T-helper 9 cell (primary cell): ENCODE measurements at places on chromosomes 7 and 10.

GRCh38 chr7:40223451-40224127 is 88.8 kb downstream of the SUGCT start:
- DNase-seq: no peak

DNA sequence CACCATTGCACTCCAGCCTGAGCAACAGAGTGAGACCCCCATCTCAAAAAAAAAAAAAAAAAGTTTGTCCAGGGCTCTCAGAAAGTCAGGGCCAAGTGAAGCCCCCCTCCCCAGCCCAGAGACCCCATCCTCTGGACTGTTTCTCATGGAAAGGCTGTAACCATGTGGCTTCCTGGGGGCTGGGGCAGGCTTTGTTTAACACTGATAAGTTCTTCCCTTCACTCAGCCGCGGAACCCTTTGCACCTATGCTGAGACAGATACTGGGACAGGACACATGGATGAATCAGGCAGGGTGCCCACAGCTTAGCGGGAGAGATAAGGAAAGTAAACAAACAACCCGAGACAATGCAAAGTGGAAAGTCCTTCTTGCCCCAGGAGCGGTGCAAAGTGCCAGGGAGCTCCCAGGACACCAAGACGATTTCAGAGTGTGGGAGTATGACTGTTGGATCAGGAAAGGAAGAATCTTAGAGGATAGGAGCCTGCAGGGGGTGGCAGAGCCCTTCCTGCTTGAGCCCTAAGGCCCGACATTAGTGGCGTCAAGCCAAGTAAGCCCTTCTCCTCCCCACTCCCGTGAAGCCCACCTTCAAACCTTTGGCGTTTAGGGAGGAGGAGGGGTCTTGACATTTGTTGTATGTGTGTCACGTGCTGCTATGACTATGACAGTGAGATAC is 11.6 kb downstream of the MLXIPL start:
- no peak for DNase-seq

GRCh38 chr10:51964630-51965029 is 265.2 kb upstream of the CSTF2T start:
- DNase-seq: no peak

DNA sequence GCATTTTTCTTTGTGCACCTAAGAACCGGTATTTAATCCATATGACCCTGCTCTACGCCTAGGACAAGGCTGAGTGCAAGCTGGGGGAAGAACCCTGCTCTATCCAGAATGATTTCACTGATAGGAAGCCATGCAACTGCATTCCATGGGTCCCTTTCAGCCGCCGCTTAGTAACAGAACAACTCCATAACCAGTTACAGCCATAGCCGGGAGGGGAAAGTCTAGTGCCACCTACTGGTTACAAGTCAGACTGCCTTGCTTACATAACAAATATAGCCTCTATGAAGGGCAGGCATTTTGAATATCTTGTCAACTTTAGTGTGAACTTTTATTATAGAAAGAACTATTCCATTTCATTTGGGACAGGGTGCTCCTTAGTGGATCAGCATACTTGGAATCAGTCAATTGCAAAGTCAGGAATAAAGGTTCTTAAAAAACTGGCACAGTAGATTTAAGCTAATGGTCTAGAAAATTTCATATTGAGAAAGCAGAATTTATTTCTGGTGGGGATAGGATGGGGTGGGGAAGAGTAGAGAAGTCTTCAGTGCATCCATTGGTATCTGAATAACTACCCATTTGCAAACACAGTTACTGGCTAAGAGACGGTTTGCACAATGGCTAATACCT is 521.7 kb downstream of the ADRA2A start:
- peak; percentile 11 for DNase-seq

- no peak for DNase-seq
Observed at GRCh38 chr10:792792-793100, 103.3 kb upstream of the DIP2C start.

- DNase-seq: no peak
Observed at GRCh38 chr7:132446666-132447278, 129.5 kb downstream of the PLXNA4 start.

- DNase-seq: peak; percentile 27
Observed at GRCh38 chr10:110860576-110861241, 11.0 kb upstream of the PDCD4 start.

DNA sequence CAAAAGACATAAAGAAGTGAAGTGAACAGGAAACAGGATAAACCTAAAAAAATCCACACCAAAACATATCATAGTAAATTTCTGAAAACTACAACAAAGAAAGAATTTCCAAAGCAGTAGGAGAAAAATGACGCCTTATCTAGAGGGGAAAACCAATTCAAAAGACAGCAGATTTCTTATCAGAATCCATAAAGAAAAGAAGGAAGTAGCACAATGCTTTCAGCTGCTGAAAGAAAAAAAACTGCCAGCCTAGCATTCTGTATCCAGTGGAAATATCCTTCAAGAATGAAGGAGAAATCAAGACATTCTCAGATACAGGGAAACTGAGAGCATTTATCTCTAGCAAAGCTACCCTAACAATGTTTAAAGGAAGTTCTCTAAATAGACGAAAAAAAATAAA is 37.8 kb downstream of the PDLIM1 start:
- DNase-seq: no peak

GRCh38 chr7:28346676-28347363 is 65.5 kb upstream of the CREB5 start:
- DNase-seq: no peak

DNA sequence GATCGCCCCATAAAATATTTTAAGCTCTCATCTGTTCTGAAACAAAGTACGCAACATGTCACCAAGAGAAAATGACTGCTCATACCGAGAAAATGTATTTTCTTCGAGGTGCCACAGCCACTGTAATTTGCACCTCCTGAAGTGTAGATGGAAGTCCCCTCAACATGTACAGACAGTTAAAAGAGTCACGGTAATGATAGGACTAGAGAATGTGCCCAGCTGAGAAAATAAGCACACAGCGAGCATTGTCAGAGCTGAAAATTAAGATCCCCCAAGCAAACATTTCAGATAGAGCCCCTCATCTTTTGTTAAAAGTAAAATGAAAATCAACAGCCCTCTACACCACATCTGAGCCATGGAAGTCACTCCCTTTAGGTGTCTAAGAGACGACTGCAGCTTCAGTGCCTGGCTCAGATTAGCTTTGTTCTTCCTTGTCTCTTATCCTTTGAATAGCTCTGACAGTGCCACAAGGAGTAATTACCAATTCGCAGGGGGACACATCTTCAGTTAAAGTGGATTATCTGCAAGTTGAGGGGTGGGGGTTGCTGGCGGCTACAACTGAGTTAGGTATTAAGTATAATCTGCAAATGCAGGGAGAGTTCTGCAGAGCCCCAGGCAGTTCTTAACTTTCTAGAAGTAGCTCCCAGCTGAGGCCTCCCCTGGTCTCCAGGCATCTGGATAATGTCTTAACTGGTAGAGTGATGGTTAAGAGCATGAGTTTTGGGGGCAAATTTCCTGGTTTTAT is 222.7 kb upstream of the C7orf33 start:
- DNase-seq: no peak

DNA sequence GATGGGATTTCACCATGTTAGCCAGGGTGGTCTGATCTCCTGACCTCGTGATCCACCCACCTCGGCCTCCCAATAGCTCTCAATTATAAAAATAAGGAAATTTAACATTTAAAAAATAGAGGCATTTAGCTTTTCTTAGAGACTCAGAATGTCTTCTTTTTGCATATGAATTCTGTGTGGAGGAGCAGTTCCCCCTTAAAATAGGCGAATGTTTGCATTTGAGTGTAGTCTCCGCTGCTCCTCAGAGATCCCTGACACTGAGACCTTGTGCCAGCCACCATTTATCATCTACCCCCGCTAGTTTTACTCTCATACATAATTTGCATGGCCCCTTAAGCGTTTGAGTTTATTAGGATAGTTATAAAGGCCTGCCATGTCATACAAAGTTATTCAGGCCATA is 461.9 kb downstream of the SORCS3 start:
- DNase-seq: no peak

DNA sequence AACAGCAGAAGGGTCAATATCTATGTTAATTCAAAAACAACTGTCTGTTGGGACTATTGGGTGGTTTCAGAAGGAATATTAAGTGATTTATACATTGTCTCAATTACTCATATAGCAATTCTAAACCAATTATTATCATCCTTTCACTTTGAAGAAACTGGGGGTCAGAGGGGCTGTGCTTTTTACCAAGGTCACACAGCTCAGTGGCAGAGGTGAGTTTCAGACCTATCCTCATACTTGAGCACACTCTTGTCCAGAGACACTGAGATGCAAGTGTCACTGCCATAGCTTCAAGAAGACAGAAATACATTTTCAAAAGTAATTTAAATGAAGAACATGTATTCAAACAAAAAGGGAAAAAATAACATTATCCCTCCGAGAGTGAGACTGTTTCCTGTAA is 195.3 kb downstream of the ARL4A start:
- no peak for DNase-seq

DNA sequence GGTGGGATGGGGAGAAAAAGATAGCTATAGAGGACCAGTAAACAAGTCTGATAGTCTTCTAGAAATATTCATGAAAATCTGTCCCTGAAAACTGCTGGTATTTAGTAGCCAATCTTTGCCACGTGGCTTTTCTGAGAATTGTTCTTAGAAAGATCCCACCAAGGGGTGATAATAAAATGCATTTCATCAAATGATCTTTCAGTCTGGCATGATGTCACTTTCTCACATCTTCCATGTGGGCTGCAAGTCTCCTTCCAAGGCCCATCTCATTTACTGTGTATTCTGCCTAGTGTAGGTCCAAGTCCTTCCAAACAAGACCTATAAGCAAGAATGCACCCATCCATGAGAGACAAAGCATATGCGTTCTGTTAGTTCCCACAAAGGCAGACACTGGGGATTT is 226.0 kb downstream of the CHCHD3 start:
- no peak for DNase-seq

- DNase-seq: no peak
Observed at GRCh38 chr7:150401424-150401790, 22.3 kb downstream of the ZNF775 start.

DNA sequence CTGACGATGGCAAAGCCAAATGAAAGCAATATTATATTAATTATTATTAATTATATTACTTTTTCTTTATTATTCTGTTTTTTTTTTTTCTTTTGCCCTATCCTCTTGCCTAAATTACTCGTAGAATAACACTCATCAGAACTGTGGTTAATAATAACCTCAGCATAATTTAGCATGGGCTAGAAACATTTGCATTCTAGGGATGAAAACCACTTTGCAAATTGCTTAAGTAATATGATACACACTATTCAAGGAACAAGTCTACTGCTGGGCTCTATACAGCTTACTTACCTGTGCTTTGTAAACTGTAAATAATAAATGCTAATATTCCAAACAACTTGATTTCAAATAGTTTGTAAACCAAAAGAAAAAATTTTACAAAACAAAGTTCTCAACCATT is 375.8 kb downstream of the HGF start:
- DNase-seq: no peak

DNA sequence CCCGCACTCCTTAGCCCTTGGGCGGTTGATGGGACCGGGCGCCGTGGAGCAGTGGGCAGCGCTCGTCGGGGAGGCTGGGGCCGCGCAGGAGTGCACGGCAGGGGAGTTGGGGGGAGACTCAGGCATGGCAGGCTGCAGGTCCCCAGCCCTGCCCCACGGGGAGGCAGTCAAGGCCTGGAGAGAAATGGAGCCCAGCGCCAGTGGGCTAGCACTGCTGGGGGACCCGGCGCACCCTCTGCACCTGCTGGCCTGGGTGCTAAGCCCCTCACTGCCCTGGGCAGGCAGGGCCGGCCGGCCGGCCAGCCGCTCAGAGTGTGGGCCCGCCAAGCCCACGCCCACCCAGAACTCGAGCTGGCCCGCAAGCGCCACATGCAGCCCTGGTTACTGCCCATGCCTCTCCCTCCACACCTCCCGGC is 147.2 kb upstream of the PITRM1 start:
- DNase-seq: no peak

GRCh38 chr10:93226619-93227018 is 152.9 kb downstream of the CYP26A1 start:
- no peak for DNase-seq

- DNase-seq: no peak
Observed at GRCh38 chr7:20839196-20839735, 52.6 kb upstream of the SP8 start.

DNA sequence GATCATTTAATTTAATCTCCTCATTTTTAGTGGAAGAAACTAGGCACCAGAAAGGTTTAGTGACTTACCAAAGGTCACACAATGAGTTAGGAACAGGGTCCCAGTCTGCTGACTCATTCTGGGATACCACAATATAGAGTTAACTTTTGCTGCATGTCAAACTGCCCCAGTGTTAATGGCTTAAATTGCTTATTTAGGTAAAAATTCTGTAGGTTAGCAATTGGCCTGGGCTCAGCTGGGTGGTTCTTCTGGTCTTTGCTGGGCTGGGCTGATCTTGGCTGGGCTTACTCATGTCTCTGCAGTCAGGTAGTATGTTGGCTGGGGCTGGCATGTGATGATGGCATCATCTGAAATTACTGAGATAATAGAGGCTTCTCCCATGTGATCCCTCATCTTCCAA is 111.6 kb downstream of the EMX2 start:
- DNase-seq: no peak

DNA sequence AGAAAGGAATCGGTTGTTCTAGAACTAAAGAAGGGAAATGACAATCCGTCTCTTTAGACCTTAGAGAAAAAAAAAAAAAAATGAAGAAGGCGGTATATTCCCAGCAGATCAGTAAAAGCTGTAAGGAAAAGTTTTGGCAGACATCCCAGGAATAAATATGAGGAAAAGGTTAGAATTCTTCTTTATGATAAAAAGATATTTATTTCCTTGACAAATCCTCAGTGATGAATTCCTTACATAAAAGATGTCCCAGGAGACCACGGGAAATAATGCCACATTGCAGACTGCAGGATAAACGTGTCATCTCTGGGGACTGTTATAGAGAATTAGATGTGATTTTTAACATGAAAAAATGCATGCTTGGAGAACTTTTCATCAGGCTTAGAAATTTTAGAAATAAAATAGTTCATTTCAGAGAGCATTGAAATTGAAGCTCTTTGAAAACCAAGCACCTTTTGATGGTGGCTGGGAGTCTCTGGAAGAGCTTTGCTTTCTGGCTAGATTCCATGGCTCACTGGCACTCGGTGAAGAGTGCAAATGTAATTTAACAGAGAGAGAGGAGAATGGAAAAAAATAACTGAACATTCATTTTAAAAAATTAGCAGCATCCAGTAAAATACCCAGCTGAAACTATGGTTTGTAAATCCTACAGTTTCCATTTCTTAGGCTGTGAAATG is 98.2 kb downstream of the PRPF18 start:
- DNase-seq: no peak

GRCh38 chr10:126586128-126586527 is 84.4 kb downstream of the C10orf90 start:
- no peak for DNase-seq
